ENCODE measurements at places on chromosomes 13 and 19.

DNA sequence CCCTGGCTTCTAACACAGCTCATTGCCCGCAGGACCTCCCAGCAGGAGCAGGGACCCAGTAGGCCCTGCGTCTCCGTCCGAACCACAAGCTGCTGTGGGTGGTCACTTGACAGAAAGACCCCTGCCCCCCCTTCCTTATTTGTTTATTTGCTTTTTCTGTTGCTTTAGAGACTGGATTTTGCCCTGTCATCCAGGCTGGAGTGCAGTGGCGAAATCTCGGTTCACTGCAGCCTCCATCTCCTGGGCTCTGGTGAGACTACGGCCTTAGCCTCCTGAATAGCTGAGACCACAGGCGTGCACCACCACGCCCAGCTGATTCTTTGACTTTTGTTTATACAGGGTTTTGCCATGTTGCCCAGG is 7.6 kb upstream of the PTBP1 start:
- DNase-seq = no peak

DNA sequence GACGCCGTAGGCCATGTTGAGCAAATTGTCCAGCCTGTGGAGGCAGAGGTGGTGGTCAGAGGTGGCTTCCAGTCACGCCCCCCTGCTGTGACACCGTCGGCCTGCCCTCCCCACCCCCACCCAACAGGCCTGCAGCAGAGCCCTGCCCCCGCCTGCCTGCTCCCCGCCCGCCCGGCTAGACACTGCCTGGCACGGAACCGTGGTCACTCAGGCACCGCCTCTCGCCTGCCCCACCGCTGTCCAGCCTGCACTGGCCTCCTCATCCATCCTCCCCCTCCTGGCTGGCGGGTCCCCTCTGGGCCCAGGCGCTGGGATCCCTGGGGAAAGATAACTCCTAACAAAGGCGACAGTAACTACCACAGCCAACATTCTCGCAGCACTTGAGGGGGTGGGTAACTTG is 21.7 kb downstream of the PRKCSH start:
- no peak for DNase-seq

GRCh38 chr19:6654347-6655310 is 15.3 kb downstream of the TNFSF14 start:
- DNase-seq = peak; percentile 54

GRCh38 chr13:99522298-99522697 is 21.0 kb downstream of the TM9SF2 start:
- DNase-seq = no peak

DNA sequence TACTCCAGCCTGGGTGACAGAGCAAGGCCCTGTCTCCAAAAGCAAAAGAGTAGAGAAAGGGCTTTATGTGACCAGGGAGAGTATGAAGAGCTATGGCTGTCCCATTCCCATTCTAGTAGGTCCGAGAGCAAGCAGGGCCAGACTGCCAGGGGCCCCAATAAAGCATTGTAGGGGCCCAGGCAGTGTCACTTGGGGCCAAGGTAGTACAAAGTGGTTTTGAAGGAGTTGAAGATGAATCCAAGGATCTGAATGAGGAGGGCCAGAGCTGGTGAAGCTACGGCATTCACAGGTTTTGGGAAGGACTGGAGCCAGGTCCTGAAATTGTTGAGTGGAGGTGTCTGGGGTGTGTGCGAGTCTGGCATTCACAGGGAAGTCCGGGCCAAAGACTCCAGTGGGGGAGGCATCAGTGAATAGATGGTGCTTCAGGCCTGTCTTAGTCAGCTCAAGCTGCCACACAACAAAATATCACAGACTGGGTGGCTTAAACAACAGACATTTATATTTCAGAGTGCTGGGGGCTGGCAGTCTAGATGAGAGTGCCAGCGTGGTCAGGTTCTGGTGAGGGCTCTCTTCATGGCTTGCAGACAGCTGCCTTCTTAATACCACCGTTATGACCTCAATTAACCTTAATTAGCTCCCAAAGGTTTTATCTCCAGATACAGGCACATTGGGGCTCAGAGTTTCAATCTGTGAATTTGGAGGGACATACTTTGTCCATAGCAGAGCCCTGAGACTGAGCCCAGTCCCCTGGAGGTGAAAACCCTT is 9.9 kb downstream of the NACC1 start:
- no peak for DNase-seq

DNA sequence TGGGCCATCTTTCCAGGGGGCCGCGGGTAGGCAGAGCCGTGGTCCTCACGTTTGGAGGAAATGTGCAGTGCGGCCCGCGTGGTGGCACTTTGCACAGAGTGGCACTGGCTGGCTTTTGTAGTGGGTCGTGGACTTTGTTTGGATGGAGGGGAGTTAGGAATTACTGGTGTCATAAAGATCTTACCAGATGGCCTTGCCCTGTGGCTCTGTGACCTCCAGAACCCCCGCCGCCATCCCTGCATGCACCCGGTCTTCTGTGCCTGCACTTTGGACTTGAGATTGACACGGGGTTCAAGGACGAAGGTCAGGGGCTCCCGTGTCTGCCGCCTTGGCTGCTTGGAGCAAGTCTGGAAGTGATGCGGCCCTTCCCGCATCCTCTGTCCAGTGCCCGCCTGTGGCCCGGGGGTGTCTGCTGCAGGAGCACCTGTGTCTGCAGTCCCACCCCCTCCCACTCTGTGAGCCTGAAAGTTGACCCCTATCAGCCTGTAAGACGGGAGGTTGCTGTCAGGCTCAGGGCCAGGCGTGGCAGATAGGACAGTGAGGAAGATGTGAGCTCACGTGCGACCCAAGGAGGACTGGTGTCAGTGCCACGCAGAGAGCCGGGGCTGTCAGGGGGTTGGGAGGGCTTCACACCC is 2.2 kb downstream of the GNA11 start:
- no peak for DNase-seq

DNA sequence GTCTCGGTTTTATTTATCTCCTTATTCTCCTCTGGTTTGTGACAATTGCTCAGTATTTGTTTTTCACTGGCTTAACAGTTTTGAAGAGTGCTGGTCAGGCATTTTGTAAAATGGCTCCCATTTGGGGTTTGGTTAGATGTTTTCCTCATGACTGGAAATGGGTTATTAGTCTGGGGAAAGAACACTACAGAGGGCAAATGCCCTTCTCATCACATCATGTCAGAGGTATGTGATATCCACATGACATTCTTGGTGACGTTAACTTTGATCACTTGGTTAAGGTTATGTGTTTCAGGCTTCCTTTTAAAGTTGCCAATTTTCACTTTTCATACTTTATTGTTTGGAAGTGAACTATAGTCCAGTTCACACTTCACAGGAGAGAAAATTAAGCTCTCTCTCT is 74.8 kb upstream of the KLHL1 start:
- no peak for DNase-seq

DNA sequence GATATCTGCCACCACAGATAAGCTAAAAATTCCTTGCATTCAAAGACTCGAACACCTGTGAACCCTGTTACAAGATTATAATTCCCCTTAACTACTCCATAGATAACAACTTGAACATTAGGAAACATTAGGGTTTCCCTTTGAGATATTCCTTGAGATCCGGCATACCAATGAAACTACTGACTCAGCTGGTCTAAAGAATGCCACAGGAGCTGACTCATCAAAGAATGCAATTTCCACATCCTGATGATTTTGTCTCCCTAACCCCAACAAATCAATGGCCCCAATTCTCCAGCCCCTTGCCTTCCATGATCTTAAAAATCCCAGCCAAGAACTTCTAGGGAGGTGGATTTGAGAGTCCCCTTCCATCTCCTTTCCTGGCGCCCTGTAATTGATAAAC is 35.6 kb upstream of the ZNF599 start:
- DNase-seq = no peak

Data from stimulated activated CD4-positive, alpha-beta T cell treated with anti-CD3 and anti-CD28 coated beads, Interleukin-12 subunit alpha, Interleukin-12 subunit beta, amount 100 ng/mL, for 48 hours (primary cell).